ENCODE measurements at places on chromosomes 3 and 15. TPM values are rescaled to one million over a fixed set of nuclear protein-coding genes. Genes with fewer than 3 reads are reported as not detected.

- DNase-seq: peak; percentile 65
Observed at GRCh38 chr15:67504796-67505195, 16.1 kb upstream of the C15orf61 start.

- DNase-seq: no peak
Observed at GRCh38 chr3:197064771-197065170, 35.2 kb upstream of the MELTF start.

DNA sequence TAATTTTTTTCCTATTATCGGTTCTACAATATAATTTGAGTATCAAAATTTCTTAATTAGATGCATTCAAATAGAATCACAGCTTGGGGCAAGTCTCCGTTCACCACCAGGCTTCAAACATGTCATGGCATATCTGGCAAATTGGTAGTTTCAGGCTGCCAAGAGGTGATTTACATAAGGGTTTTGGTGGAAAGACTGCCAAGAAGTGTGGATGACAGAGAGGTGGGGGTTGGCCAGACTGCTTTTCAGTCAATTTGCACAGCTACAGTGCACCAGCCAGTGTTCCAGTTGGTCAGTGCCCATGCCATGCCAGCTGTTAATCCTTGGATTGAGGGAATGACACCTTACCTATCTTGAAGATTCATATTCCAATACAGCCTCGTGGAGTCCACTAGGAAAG lies 8.4 kb upstream of the GSK3B start:
- no peak for DNase-seq

DNA sequence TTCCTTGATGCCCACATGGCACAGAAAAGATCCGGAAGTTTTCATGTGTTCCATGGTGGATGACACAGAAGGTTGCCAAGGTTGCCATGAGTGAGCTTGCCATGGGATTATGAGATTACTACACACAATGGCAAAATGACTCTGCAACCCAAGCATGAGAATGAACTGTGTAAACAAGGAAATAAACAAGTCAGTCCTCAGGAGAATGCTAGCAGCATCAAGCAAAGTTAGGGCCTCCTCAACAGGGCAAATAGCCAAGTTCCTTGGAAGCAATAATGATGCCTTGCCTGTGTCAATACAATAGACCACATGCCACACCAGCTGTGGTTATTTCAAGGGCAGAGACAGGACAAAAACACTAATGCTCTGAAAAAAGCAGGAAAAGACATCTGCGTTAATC lies 41.8 kb downstream of the AQR start:
- no peak for DNase-seq

Gene MYZAP
- 0.43 TPM for total RNA-seq

DNA sequence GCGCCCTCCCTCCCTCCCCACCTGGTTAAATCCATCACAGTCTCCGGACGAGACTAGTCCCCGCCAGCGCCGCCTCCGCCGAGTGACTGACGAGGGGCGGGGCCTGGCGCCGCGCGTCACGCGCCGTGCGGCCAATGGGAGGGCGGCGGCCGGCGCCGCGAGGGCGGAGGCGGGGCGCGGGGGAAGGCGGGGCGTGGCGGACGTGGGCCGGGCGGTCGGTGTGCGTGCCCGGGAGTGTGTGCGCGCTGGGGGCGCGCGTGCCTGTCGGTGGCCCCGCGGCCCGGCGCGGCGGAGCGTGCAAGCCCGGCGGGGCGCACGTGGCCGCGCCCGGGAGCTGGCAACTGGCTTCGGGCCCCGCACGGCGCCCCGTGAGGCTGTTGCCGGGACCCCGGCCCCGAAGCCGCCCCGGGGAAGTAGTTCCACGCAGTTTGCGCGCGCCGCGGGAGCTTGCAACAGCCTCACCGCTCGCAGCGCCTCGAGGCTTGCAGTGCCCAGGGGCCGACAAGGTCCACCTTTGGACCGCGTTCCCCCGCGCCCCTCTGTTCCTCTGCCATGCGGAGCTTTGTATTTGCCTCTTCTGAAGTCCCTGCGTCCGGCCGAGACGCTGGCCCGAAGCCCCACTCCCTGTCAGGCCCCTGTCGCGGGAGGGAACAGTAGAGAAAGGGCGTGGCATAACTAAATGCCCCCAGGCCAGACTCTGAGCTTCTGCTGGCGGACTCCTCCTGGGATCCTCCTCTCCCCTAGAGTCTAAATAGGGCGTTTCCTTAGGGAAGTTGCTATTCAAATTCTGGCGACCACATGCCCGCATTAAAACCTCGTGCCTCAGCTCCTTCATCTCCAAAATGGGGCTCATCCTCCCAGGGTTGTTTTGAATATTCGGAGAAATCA lies 400.9 kb downstream of the SHQ1 start:
- DNase-seq: peak; percentile 88
